ENCODE measurements at places on chromosomes 11 and 22.

GRCh38 chr22:38284042-38284402, 11.2 kb upstream of the TMEM184B start:
- no peak for DNase-seq

DNA sequence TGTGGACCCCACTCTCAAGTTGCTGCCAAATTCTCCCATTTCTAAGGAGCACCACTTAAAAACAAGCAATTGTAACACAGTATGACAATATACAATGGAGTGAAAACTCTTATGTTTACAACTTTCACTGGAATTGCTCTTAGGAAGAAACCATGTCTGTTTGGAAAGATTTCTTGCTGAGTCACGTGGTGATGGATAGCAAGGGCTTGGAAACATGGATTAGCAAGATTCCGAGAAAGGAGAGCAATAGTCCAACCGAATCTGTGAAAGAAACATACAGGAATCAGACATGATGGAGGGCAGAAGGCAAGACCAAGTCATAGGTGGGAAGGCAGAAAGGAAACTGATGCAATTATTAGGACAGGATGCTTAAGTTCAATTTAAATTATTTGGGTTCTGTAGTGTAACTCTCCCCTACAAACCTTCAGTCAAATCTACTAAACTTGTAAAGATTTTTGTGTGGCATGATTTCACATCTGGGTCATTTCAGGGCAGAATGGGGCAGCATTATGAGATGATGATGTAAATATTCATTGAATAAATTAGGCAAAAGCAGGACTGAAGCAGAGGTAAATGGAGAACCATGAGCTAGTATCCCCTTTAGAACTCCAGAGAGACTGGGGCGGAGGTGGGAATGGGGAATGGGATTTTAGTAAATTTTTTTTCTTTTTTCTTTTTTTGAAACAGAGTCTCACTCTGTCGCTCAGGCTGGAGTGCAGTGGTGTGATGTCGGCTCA, 27.8 kb upstream of the THY1 start:
- DNase-seq, result no peak

GRCh38 chr22:36277482-36278291, 24.8 kb downstream of the APOL1 start:
- DNase-seq, result peak; percentile 41

DNA sequence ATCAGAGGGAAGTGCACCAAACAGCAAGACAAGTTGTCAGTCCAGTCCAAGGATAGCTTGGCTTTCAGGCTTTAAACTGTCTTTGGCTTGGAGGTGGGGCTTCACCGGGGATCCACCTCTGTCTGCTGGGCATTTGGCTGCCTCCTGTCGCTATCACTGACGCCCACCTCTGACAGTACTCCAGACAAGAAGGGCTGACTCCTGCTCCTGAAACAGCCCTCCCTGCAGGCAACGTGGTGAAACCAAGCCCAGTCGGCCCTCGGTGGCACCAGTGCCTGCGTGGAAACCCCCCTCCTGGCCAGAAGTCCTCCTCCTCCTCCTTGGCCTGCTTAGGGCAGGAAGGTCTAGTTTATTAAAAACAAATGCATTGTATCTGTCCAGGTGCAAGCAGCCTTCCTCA, 16.9 kb downstream of the DHCR7 start:
- no peak for DNase-seq

DNA sequence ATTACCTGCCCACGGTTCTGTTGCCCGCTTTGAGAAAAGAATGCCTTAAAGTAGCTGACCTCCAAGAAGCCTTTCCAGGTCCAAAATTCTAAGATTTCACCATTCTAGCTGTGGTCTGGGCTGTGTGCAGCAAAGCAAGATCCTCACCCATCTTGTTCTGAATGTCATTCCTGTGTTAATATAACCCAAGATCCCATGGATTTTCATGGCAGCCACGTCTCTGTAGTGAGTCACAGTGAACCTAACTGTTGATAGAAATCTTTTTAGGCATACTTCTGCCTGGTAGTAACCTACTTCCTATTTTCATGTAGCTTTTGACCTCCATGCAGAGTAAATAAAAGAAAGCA, 210.0 kb downstream of the NAV2 start:
- DNase-seq, result no peak

DNA sequence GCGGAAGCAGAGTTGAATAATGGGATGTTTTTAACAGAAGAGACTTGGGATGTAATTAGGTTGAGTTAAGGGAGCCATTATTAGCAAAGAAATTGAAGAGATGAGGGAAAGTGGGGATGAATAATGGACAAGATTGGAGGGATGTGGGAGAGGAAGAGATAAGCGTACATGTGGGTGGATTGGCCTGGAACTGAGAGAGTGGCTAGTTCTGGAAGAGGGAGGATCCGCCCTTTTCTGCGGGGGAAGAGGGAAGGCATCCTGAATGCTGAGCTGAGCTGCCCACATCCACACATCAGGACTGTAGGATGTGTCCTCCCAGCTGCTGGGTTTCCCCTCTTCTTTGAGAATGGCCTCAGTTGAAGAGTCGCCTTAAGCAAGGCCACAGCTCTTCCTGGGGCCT, 68.3 kb upstream of the CADM1 start:
- DNase-seq, result no peak
